ENCODE measurements at places on chromosomes 5 and 9.

DNA sequence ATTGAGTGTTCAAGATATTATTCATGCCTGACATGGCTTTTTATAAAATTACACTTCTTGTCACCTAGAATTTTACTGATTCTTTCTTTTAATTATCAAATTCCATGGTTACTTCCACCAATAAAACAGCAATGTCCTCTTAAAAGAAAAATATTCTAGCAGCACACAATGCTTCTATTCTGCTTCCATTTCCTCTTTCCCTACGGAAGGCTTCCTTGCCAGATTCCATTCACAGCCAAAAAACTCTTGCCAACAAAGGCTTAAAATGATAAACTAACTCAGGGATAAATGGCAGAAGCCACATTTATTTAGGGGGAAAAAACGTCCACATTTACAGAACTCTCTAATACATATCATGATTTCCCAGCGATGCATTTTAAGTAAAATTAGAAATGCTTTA, 111.6 kb downstream of the CTNND2 start:
- no peak for DNase-seq

- DNase-seq, result no peak
Observed at GRCh38 chr5:180600554-180601041, 9.3 kb upstream of the SCGB3A1 start.

DNA sequence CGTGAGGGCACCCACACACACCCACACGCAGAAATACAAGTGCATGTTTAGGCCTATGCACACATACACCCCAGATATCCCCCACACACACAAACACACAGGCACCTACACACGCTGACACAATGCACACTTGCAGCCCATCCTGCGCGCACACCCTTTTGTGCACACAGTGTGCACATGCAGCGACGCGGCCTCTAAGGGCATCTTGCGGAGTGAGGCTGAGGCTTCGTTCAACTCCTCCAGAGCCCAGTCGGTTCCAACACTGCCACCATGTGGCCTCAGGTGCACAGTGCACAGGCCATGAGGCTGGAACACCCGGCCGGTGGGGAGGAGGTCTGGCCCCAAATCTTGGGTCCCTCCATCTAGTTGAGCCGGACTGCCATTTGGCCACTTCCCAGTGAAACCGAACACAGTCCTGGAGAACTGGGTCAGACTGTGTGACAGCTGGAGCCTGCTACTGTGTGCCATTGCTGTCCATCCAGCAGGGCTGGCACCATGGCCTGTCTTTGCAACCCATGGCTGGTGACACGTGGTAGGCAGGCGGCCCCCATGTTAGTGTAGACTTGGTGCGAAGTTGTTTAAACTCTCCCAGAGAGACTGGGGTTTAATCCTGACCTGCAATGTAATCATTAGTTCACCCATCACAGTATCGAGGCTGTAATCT, 97.7 kb upstream of the MVB12B start:
- DNase-seq, result peak; percentile 53

GRCh38 chr5:14144586-14145434, 1.7 kb downstream of the TRIO start:
- peak; percentile 0 for DNase-seq

DNA sequence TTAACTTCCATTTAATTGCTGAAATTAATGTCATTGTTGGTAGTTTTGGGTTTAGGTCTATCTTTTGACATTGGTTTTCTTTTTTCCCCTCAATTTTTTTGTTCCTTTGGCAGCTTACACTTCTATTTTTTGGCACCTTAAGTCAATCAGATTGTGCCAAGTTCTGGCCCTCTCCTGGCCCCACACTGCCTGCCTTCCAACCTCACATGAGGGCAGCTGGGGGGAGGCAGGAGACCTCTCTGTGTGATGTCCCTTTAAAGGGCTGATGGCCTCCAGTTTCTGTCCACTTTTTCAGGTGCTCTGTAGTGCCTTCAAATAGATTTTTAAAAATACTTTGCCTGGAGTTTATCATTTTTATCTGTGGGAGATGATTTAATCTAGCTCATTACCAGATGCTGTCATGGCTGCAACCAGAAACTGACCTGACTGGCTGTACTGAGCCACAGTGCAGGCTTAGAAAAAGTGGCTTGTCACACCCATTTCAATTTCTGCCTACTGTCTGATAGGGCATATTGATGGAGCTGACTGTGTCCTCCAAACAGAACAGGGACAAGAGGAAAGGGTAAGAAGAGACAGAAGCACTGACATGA, 196.6 kb downstream of the FANCC start:
- no peak for DNase-seq

DNA sequence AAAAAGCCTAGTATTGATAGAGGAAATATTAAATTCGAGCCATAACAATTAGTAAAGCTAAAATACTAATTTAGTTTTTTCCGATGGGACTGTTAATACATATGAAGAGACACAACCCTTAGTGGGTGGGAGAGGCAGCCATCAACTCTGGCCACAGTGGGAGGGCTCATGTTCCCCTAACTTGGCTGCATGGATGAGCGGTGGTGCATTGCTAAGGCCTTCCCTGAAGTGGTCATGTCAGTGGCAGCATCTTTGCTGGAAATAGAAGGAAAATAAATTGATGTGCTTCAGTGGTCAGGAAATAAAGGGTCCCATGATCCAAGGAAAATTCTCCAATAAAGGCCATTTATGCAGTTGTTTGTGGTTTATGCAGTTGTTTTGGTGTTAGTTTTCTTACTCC, 33.9 kb upstream of the F2RL2 start:
- DNase-seq, result no peak

- no peak for DNase-seq
Observed at GRCh38 chr5:177535125-177535524, 18.4 kb upstream of the DDX41 start.

DNA sequence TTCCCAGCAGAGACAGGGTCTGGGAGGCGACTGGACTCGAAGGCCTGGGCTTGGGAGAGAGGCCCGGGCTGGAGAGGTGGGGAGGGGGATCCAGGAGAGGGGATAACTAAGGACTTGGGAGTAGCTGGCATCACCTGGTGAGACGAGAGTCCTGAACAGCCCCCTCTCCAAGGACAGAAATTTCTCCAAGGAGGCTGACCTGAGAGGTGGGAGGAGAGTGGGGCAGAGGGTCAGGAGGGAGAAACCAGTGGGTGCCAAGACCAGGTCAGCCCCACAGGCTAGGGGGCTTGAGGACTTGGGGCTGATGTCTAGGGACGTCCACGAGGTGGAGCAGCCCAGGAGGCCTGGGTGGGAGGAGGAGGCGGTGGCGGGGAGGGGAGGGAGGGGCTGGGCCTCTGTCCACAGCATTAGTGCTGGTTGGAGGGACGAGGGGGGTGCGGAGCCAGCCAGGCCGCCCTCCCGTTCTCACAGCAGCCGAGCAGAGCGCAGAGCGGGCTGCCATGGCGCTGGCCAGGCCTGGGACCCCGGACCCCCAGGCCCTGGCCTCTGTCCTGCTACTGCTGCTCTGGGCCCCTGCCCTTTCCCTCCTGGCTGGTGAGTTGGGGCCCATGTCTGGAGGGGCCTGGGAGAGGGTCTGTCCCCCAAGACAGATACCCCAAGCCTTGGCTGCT, at the start of gene CRB2:
Gene CRB2, plus strand, starts transcription at position 437 of the 671 bp plus-strand sequence. Its CDS starts 64 bp downstream, at position 501.
- DNase-seq, result no peak

DNA sequence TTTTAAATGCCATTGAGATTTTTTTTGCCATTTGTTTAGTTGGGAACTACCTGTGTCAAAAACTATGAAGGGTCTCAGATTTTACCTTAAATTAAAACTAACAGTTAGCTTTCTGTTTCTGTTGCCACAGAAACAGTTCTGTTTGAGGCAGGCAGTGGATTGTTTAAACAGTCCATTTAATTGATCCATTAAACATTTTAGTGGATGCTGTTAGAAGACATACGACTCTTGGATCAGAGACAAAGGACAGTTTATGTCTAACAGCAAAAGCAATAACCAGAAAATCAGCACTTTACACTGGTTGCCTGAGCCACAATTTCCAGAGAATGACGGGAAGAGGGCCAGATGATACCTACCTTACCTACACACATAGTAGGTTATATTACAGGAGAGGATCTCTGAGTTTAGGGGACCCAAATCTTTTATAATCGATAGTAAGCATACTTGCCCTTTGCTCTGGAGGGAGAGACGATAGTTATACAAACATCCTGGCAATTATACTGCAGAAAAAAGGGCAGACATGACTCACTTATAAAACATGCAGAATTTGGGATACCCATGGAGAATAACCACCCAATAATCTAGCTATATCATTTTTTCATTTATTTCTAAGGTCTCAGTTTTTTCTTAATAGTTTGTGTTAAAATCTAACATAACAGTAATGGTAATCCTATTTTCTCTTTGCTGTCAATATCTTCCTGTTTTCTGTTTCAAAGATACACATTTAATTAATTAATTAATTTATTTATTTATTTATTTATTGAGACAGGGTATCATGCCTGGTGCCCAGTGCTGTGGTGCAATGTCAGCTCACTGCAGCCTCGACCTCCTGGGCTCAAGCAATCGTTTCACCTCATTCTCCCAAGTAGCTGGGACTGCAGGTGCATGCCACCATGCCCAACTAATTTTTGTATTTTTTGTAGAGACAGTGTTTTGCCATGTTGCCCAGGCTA, 136.7 kb upstream of the TNFAIP8 start:
- DNase-seq, result no peak

DNA sequence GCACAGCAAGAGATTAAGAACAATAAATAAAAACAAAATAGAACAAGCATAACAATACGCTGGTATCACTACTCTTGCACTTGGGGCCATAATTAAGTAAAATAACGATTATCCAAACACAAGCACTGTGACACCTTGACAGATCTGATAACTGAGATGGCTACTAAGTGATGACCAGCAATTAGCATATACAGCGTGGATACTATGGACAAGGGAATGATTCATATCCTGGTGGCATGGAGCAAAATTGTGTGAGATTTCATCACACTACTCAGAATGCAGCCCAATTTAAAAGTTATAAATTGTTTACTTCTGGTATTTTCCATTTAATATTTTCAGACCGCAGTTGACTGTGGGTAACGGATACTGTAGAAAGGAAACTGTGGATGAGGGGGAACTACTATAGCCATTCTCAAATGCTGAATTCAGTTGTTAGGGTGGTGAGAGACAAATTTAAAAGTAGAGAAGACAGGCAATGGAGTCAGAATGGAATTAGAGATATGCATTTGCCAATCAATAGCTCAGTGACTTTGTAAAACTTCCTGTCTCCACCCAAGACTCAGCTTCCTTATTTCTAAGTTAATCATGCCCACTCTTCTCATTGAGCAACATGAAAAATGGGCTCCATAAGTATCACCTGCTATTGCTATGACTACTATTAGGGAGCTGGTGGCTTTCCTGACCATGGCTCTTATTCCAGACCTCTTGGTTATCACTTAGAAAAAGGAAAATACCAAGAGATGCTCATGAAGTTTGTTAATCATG, 300.8 kb downstream of the TRIM32 start:
- no peak for DNase-seq

DNA sequence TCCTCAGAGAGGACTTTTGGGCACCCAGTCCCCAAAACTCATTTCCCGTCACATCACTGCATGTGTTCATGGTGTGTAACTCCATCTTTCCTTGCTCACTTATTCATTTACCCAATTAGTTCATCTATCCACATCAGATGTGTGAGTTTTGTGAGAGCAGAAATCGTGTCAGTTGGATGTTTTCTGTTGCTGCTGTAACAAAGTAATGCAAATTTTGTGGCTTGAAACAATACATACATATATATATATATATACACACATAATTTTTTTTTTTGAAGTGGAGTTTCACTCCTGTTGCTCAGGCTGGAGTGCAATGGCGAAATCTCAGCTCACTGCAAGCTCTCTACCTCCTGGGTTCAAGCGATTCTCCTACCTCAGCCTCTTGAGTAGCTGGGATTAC, 70.5 kb upstream of the BOD1 start:
- no peak for DNase-seq

All from activated CD4-positive, alpha-beta T cell treated with anti-CD3 and anti-CD28 coated beads for 24 hours (primary cell).